ENCODE measurements at places on chromosomes 3 and 15.

DNA sequence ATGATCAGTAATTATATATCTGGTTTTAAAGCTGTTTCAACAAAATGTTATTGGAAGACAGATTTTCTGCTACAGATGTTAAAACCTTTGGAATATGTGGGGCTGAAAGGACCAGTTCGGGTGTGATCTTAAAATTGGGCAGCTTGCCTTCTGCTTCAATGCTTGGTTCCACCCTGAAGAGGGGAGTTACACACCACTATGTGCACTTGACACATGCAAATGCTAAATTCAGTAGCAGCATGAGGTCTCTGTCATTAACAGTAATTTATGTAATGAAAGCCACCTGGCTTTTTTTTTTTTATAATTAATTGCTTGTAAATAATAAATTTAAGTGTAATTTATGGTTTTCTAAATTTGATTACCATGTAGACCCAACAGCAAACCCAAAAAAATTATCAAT is 24.6 kb downstream of the CDIN1 start:
- no peak for DNase-seq

- no peak for DNase-seq
Measured at GRCh38 chr3:27335571-27335970, 33.6 kb downstream of the NEK10 start.

GRCh38 chr15:90552162-90552928 is 22.6 kb downstream of the CRTC3 start:
- no peak for DNase-seq

DNA sequence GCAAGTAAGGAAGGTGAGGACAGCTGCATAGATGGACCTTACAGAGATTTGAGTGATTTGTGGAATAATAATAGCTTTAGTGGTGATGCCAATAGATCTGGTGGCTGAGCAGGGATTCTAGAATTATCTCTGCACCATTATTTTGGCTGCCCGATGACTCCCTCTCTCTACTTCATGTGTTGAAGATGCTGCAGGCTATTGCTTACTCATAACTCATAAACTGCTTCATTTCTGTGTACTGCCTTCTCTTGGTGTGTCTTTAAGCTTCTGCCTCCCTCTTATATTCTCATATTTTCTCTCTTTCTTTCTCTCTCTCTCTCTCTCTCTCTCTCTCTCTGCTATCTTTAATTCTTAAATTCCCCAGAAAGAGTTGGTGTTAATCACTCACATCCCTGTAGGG is 256.0 kb upstream of the TRIM42 start:
- no peak for DNase-seq
